ENCODE measurements at places on chromosomes 11 and 22. TPM values are rescaled to one million over a fixed set of nuclear protein-coding genes. Genes with fewer than 3 reads are reported as not detected.

Gene DEUP1
- not detected for total RNA-seq

Gene C11orf42
- not detected for total RNA-seq

Gene PHOX2A
- not detected for total RNA-seq

Gene ACR
- total RNA-seq, result not detected

Gene LSP1
- total RNA-seq, result 478 TPM

Gene BRMS1
- total RNA-seq, result 54.7 TPM

Gene COX8A
- 613 TPM for total RNA-seq

Gene GUCY1A2
- total RNA-seq, result 0.05 TPM

Gene CYP2D6
- total RNA-seq, result 0.43 TPM

Gene SYT8
- 0.19 TPM for total RNA-seq

Gene OR10D3
- not detected for total RNA-seq

Gene SNX19
- 34.1 TPM for total RNA-seq

Gene FGF19
- total RNA-seq, result not detected

Gene P4HA3
- total RNA-seq, result not detected

Gene DEFB131B
- total RNA-seq, result not detected

Gene MUC6
- total RNA-seq, result 0.19 TPM

Gene C1QTNF6
- 2.1 TPM for total RNA-seq

Gene C1QTNF5
- not detected for total RNA-seq

Gene MRGPRF
- total RNA-seq, result not detected

Gene MICALL1
- 30.7 TPM for total RNA-seq

Gene TTC38
- 11.2 TPM for total RNA-seq

Gene KDM4E
- not detected for total RNA-seq

All from GM12878 (cell line).